ENCODE measurements at places on chromosomes 2 and 18. TPM values are rescaled to one million over a fixed set of nuclear protein-coding genes. Genes with fewer than 3 reads are reported as not detected.

The PLGLB2 gene
- polyA plus RNA-seq = 2.4 TPM

- no peaks in the 10 kb centered on the region for H3K36me3 ChIP-seq
- no peak for DNase-seq
These were observed 76.7 kb downstream of the PTGR3 start for GRCh38 chr18:75132098-75132870.

The KCNK3 gene
- polyA plus RNA-seq = 3.3 TPM

The CRYGD gene
- polyA plus RNA-seq = 0.52 TPM

- H3K27me3 ChIP-seq = no peaks in the 10 kb centered on the region
- no peak for DNase-seq
- no peak overlapping the region for H3K4me3 ChIP-seq
- H3K36me3 ChIP-seq = no peaks in the 10 kb centered on the region
- H3K4me1 ChIP-seq = no peaks in the 10 kb centered on the region
These were observed 65.6 kb downstream of the SCG2 start for GRCh38 chr2:223536546-223536945.
